ENCODE measurements at places on chromosomes 2 and 18. TPM values are rescaled to one million over a fixed set of nuclear protein-coding genes. Genes with fewer than 3 reads are reported as not detected.

The UGT1A3 gene
- not detected for total RNA-seq

The EPB41L3 gene
- total RNA-seq, result 3.6 TPM

The NEU4 gene
- total RNA-seq, result 0.13 TPM

The CCDC141 gene
- 0.53 TPM for total RNA-seq
